ENCODE measurements at places on chromosomes 6 and 20. TPM values are rescaled to one million over a fixed set of nuclear protein-coding genes. Genes with fewer than 3 reads are reported as not detected.

The CHRNA4 gene
- total RNA-seq, result not detected

The DEF6 gene
- total RNA-seq, result 13.6 TPM

The RIPPLY2 gene
- not detected for total RNA-seq

The WFDC11 gene
- not detected for total RNA-seq

The SNX3 gene
- 181 TPM for total RNA-seq

The MSH5 gene
- 7.5 TPM for total RNA-seq

The AIF1 gene
- 102 TPM for total RNA-seq

All from subcutaneous adipose tissue (tissue), 4 donors.